AG04450 (cell line): ENCODE measurements at places on chromosomes 11 and 22. TPM values are rescaled to one million over a fixed set of nuclear protein-coding genes. Genes with fewer than 3 reads are reported as not detected.
A peak's percentile ranks its signal among the peaks of the same experiment; 100 is the strongest.

The MUC5AC gene
- polyA plus RNA-seq: under 0.01 and 0.01 TPM in 2 replicates

- no peak for DNase-seq
Observed at GRCh38 chr11:46834821-46835220, 11.3 kb downstream of the CKAP5 start.

DNA sequence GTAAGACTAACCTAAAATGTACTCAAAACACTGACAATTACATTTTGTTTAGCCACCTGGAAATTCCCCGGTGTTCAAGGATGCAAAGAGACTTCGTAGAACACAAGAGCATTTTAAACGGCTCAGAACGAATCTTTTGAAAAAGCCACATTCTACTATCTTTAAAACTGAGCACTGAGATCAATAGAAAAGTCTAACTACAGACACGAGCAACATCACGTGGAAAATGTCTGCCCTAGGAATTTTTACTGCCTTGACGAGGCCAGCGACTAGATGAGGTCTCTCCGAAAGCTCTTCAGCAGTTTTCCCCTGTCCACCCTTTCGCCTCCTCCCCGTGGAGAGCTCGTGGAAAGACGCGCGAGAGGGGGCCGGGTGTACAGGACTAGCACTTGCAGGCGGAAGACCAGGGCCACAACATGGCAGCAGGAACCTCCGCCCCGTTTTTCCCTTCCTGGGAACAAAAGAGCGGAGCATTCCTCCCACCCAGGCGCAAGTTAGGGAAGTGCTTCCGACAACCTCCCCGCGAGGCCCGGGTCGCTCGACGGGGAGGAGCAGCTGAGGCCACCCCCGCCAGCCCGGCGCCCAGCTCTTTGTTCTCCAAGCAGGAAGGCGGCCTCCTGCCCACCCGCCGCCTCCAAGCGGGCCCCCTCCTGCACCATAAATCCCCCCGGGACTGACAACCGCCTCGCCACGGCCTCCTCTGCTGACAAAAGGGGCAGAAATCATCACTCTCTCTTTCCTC, 1.1 kb downstream of the EIF4G2 start:
- DNase-seq: no peak

GRCh38 chr11:128678024-128678423, 15.8 kb upstream of the FLI1 start:
- no peak for DNase-seq

DNA sequence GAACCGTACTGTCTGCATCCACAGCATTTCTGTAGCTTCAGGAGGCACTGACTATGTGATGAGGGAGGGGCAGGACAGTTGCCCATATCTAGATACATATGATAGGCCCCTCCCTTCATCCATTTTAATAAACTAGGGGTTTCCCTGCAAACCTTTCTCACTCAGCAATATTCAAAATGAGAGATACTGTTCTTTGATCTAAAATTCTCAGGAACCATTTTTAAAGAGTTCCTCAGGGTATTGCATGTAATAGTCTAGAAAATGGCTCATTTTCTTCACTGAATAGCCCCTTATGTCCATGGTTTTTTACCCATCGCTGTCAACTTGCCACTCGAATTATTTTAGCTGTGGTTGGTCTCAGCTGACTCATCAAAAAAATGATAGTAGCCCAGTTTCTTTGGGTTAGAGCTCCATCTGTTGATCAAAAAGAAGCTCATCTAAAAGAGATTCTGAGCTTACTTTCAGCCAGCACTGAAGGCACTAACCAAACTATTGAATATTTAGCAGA, 37.0 kb upstream of the DNAJB7 start:
- peak; percentile 27 for DNase-seq
